ENCODE measurements at places on chromosomes 2 and 18. TPM values are rescaled to one million over a fixed set of nuclear protein-coding genes. Genes with fewer than 3 reads are reported as not detected.

The LRP2 gene
- total RNA-seq, result 0.25 TPM

The CNDP1 gene
- total RNA-seq, result not detected

The SERPINB10 gene
- total RNA-seq, result not detected

The CRIM1 gene
- 6.6 TPM for total RNA-seq

The VWC2L gene
- total RNA-seq, result not detected

GRCh38 chr2:102186791-102187495, at the start of gene IL1RL2:
Gene IL1RL2, plus strand, starts transcription at chr2:102187023. Its CDS starts 845 bp downstream, at chr2:102187868.
- H3K27me3 ChIP-seq, result peaks cover 24% of the 10 kb centered on the region
- no peak within 1 kb of the TSS for H3K27ac ChIP-seq
- H3K36me3 ChIP-seq, result peaks cover 3% of the 10 kb centered on the region
- peaks cover 18% of the 10 kb centered on the region for H3K4me1 ChIP-seq

DNA sequence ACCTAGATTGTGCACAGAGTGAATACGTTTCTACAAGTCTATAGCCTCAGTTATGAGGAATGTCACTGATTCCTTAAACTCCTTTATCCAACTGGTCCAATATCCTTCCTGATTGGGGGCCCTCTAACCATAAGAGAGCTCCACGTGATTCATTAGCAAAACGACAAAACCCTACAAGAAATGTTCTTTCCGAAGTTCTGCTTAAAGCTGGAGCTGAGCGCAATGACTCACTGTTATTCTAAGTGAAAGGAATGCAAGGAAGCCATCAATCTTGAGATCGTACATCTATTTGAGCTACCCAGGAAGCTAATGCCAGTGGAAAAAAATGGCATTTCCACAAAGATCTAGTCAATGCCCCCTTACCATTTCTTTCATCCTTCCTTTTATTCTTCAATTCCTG, 354.9 kb upstream of the CDH20 start:
- H3K4me1 ChIP-seq, result no peaks in the 10 kb centered on the region
- no peaks in the 10 kb centered on the region for H3K36me3 ChIP-seq
- DNase-seq, result no peak

DNA sequence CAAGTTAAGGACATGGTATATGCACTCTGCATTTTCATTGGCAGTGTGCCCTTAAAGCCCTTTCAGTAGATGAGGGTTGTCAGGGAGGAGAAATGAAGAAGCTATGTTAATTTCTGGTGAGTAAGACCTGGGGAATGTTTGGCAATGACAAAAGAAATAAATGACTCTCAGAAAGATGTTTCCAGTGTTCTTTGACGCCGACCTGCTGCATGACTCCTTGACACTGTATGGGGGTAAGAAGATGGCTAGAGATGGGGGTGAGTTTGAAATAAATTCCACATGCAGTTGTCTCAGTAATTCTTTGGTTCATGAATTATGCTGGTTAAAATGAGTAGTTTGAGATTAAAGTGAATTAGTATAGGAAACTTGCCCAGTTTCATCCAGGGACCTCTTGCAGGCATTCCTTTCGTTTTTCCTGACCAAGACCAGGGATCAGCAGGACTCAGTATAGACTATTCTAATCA, 5.9 kb downstream of the CCDC121 start:
- no peak for DNase-seq
- peaks cover 54% of the 10 kb centered on the region for H3K36me3 ChIP-seq
- no peak overlapping the region for H3K4me3 ChIP-seq
- no peaks in the 10 kb centered on the region for H3K4me1 ChIP-seq
- H3K27me3 ChIP-seq, result no peaks in the 10 kb centered on the region

Measured in activated CD4-positive, alpha-beta memory T cell treated with anti-CD3 and anti-CD28 coated beads, Interleukin-2, amount 10 ng/mL, durations not matched to agents 7 days and 5 days (primary cell).